ENCODE measurements at places on chromosomes 3 and 15.

DNA sequence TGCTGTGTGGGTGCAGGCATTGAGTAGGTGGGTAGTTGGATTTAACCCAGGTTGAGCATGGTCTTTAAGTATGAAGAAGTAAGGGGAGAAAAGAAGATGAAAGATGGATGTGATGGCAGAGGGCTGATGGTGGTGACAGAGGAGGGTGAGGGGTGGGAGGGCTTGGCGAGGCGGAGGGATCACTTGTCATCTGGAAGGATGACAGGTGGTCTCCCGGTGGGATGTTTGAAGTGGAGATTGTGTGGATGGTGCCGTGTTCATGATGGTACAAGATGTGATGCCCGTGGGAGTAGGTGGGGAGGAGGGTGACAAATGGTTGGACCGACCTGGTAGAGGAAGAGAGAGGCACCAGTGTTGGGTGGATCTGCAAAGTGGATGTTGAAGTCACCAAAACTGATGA lies 208.8 kb downstream of the RPLP1 start:
- no peak for DNase-seq

DNA sequence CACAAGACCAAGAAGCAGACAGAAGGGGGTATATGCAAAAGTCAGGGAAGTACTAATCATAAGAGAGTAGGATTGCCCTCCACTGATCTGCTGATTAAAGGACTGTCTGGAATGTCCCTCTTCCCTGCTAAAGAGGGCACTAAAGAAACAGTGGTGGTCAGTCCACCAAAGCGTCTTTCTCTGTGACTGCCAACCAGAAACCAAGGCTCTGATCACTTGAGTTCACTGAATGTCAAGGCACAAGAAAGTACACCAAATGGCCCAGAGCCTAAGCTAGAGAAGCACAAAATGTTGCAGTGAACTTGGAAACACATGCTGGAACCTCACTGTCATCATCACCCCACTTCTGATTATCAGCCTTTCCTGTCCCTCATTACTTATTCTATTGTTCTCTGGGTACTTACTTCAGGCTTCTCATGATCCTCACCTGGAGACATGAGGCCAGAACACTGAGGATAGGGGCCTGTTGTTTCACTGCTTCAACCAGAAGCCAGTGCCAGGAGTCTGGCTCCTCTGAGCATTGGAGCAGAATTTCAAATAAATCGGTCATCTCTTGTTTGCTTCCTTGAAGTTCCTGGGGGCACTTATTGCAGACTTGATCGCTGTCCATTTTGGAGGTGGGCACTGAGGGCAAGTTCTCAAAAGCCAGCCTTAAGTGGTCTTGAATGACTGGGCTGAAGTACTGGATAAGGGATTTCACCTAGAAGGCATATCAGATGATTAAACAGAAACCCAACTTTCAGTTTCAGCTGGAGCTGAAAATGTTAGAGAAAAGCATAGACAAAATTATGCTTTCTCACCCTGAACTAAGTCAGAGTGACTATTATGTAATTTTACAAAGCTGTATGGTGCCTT lies 58.9 kb downstream of the EIF3J start:
- no peak for DNase-seq

GRCh38 chr15:95880630-95881029 lies 449.9 kb upstream of the NR2F2 start:
- no peak for DNase-seq

GRCh38 chr3:25094932-25095685 lies 333.0 kb upstream of the RARB start:
- DNase-seq, result no peak

- DNase-seq, result no peak
These were observed 1046.4 kb downstream of the NTRK3 start for GRCh38 chr15:87209891-87210689.
